ENCODE measurements at places on chromosomes 16 and 17.

DNA sequence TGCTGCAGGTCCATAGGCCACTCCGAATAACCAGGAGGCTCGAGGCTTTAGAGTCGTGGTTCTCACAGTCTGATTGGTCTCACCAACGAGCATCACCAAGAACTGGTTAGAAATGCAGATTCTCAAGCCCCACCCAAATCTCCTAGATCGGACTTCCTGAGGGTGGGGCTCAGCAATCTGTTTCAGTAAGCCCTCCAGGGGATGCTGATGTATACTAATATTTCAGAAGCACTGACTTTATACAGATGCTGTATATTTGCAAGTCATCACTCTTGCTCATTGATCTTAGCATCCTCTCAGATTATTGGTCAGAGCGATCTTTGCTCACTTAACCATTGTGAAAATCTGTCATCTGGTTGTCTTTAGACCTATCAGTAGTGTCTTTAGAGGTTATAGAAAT is 4.4 kb upstream of the VAC14 start:
- peak; percentile 88 for DNase-seq

GRCh38 chr16:24969071-24969470 is 46.1 kb downstream of the ARHGAP17 start:
- DNase-seq = no peak

DNA sequence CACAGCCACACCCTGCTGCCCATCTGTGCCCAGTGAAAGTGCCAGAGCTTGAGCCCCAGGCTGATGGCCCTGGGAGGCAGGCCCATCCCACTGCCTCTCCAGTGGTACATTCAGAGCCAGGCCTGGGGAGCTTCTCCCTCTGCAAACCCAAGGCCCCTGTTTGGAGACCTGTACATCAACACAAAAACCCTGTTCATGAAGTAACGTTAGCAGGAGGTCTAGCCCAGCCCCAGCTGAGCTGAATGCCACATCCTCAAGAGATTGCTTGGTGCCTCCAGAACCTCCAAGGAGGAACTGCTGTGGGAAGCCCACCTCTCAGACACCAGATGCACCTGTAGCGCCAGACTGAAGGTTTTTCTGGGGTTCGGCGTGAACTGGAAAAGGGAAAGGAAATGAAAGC is 31.5 kb downstream of the C16orf78 start:
- DNase-seq = no peak

DNA sequence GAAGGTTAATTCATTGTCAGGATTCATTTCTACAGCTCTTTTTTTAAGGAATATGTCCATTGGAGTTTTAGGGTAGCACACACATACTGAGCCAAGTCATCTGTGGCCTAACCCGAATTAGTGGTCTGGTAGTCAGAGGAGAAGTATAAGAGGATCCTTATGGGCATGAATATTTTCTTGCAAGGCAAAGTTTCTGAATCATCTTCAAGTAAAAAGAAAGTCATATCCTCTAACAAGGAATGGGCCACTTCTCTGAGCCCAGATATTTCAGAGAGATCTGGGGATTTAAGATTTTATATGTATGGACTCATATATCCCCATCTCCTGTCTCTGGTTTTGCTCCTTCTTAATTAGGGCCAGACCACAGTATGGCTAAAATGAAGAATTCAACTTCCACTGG is 99.2 kb upstream of the CDH8 start:
- no peak for DNase-seq

DNA sequence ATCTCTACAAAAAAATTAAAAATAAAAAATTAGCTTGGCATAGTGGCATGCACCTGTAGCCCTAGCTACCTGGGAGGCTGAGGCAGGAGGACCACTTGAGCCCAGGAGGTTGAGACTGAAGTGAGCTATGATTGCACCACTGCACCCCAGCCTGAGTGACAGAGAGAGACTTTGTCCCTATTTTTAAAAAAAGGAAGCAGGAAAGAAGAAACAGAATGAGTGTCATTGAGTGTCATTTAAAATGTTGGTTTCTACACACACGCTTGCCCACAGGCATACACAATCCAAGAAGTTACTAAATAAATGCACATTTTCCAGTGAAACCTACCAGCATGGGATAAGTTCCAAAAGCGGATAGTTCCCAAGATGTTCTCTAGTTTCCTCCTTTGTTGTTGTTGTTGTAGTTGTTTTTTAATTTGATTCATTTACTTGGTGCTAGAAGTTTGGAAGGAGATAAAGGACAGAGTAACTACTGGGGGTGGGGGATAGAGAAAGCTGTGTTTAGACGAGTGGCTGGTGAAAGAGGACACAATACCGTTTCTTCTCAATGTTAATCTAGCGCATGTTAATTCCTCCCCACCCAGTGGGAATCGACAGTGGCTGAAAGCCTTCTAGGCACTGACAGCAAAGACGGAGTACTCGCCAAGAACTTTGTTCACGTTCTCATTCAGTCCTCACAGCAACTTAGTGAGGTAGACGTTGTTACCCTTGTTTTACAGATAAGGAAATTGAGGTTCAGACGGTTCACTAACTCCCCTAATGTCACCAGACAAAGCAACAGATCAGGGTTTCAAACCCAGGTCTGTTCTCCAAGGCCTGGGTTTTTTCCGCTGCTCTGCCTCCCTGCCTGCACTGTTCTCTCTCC is 17.3 kb downstream of the MRPS23 start:
- no peak for DNase-seq

GRCh38 chr17:69761767-69762321 is 313.2 kb upstream of the KCNJ16 start:
- DNase-seq = peak; percentile 91

- DNase-seq = no peak
Observed at GRCh38 chr17:81556863-81557262, 4.7 kb upstream of the FAAP100 start.

- no peak for DNase-seq
Observed at GRCh38 chr17:82235056-82235774, 6.4 kb downstream of the SLC16A3 start.

- no peak for DNase-seq
Observed at GRCh38 chr16:28932339-28933141, 769 bp downstream of the CD19 start.

- DNase-seq = no peak
Observed at GRCh38 chr16:25108054-25108453, 3.5 kb upstream of the LCMT1 start.

DNA sequence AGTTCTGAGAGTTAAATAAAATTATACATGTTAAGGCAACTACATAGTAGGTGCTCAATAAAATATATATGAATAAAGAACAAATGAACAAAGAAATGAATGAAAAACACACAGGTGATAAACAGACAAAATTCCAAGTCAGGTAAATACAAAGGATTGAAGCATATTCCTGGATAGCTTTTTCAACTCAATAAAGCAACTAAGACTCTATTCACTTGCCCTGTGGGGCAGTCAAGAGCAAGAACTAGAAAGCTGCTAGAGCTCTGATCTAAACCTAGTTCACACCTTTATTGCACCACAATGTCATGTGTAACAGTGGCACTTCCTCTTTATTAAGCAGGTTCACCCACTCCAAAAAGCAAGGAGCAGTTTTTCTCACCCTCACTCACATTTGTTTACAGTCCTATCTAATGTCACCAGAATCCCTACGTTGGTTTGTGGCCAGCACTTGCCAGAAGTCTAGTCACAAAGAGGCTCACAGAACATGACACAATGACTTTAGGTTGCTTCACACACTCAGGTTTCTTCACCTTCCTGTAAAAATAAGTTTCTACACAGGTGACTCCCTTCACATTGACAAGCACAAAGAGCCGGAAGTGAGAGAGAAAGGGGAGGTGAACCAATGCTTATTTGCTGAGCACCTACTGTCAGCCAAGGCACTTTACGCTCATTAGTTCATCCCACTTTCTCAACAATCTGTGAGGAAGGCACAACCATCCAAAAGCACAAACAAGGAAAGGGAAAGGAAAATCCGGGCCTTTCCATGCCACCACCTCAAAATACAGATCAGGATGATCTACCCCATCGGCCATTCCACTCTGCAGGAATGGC is 70.8 kb downstream of the XPO6 start:
- DNase-seq = no peak

Measured in HT1080 (cell line).